ENCODE measurements at places on chromosomes 5 and 9. TPM values are rescaled to one million over a fixed set of nuclear protein-coding genes. Genes with fewer than 3 reads are reported as not detected.

DNA sequence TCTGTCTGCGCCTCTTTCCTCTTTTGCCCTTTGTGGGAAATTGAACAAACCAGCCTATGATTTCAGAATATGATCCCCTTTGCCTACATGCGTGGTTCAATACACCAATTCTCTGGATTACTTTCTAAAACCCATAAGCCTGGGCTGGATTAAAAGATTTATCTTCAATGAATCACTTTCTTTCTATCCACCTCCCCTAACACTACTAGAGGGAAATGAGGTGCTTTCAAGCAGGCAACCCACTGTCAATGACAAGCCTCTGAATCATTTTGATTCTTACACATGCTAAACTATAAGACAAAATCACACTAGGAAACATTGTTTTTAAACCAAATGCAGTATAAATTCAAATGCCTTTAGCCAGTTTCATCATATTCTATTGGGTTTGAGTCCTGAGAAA, 257.5 kb downstream of the AGTPBP1 start:
- no peak for DNase-seq

WNT8A gene
- total RNA-seq = not detected

IL5 gene
- not detected for total RNA-seq

GRCh38 chr5:133285583-133286021, 233.8 kb downstream of the HSPA4 start:
- DNase-seq = no peak

ZDHHC11B gene
- 0.81 TPM for total RNA-seq

GRCh38 chr9:25397746-25398145, 280.5 kb downstream of the TUSC1 start:
- DNase-seq = no peak

- no peak for DNase-seq
These were observed 97.0 kb upstream of the NR4A3 start for GRCh38 chr9:99724640-99725039.

CCDC187 gene
- total RNA-seq = not detected

DNA sequence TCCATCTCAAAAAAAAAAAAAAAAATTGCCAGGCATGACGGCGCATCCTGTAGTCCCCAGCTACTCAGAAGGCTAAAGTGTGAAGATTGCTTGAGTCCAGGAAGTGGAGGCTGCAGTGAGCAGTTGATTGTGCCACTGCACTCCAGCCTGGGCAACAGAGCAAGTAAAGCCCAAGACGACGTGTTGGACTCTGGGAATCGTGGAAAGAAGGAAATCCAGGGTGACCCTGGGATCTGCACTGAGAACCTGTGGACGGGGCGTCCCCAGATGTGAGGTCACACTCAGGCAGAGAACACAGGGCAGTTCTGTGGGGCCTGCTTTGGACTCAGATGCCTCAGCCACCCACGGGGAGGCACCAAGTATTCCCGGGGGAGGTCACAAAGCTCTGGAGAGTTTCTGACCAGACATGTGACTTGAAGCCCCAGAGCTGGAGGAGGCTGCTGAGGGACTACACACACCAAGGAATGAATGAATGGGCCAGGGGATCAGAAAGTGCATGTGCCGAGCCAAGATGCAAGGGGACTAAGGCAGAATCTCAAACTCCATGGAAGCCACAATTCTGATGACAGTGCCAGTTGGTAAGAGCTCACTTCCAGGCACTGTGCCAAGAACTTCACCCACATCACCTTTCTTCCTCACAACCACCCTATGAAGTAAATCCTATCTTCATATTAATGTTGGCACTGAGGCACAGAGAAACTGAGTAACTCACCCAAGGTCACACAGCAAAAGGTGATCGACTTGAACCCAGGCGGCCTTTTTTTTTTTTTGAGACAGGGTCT, 12.9 kb downstream of the DYNC2I2 start:
- DNase-seq = no peak

GRCh38 chr9:107478805-107479204, 10.8 kb downstream of the KLF4 start:
- DNase-seq = no peak

GRCh38 chr5:20536813-20537212, 548.8 kb upstream of the CDH18 start:
- DNase-seq = no peak

DNA sequence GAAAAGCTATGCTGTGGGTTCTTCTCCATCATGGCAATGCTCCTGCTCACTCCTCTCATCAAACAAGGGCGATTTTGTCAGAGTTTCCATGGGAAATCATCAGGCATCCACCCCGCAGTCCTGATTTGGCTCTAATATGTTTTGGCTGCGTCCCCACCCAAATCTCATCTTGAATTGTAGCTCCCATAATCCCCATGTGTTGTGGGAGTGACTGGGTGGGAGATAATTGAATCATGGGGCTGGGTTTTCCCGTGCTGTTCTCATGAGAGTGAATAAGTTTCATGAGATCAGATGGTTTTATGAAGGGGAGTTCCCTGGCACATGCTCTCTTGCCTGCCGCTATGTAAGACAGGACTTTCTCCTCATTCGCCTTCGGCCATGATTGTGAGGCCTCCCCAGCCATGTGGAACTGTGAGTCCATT, 163.8 kb downstream of the GADD45G start:
- DNase-seq = no peak

GPR21 gene
- 1.7 TPM for total RNA-seq

DNA sequence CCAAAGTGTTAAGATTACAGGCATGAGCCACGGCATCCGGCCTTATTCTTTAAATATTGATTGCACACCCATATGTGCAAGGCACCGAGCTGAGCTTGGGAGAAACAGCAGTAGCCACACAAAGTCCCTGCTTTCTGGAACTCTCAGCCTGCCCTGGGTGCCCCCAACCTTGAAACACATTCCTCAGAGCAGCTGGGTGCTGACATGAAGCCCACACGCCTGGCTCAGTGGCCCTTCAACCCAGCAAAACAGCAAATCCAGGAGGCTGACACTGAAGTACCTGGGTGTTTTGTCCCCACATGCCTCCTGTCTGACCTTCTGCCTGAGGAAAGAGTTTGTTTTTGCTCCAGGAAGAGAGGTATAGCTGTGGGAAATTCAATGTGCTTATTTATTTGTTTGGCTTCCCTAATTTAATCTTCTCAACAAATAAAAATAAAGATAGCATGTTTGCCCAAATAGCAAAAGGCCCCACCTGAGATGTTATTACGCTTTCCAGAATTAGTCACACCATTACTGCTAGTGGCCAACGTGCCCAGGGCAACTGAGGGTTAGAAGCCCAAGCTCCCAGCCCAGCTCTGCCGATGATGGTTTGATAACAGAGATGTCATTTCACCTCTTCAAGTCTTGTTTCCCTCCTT, 13.4 kb upstream of the TCOF1 start:
- DNase-seq = no peak

- no peak for DNase-seq
These were observed 211.6 kb downstream of the MAST4 start for GRCh38 chr5:66807743-66808142.

GRCh38 chr5:53023969-53024368, 34.8 kb downstream of the ITGA2 start:
- DNase-seq = no peak

- DNase-seq = no peak
These were observed 1.5 kb upstream of the PTGES2 start for GRCh38 chr9:128128836-128129590.

- DNase-seq = no peak
These were observed 95.3 kb upstream of the ITGA2 start for GRCh38 chr5:52893863-52894262.

Measured in naive thymus-derived CD4-positive, alpha-beta T cell (primary cell).